ENCODE measurements at places on chromosomes 5 and 9.
A peak's percentile ranks its signal among the peaks of the same experiment; 100 is the strongest.

GRCh38 chr5:9547122-9547947, 1.5 kb upstream of the SEMA5A start:
- no peak for DNase-seq

DNA sequence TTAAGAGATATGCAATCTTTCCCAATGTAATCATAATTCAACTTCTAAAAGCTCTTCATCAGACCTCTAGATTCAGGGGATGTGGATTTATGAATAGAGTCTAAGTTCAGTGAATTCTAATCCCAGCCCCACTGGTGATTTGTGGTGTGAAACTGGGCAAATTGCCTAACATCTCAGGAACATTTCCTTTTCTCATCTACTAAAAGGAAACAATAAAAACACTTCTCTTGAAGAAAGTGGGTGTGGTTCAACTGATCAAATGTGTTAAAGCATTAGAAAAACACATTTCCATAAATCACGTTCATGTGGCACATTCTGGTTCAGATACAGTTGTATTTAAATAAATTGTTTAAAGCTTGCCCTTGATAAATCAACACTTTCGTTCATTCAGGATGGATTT, 631.7 kb upstream of the CDH6 start:
- no peak for DNase-seq

GRCh38 chr9:118567861-118568260, 801.4 kb downstream of the BRINP1 start:
- no peak for DNase-seq

DNA sequence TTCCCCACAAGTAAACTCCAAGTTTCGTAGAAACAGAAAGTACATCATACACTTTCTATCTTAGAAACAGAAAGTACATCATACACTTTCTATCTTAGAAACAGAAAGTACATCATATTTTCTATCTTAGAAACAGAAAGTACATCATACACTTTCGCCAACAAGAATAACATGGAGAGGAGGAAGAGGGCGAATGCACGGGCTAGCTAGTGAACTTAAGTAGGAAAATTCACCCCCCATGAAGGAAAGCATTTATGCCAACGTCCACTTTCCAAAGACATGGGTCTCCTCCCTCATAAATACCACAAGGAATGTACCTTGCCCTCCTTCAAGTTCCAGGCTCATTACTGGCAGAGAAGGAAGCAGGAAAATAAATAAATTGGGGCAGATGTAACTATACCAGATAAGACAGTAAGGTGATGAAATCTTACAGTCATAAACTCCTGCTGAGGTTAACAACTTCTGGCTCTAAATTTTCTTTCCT, 64.7 kb downstream of the FRMD3 start:
- DNase-seq, result peak; percentile 61

GRCh38 chr5:74465724-74466123, 174.8 kb downstream of the ENC1 start:
- no peak for DNase-seq

DNA sequence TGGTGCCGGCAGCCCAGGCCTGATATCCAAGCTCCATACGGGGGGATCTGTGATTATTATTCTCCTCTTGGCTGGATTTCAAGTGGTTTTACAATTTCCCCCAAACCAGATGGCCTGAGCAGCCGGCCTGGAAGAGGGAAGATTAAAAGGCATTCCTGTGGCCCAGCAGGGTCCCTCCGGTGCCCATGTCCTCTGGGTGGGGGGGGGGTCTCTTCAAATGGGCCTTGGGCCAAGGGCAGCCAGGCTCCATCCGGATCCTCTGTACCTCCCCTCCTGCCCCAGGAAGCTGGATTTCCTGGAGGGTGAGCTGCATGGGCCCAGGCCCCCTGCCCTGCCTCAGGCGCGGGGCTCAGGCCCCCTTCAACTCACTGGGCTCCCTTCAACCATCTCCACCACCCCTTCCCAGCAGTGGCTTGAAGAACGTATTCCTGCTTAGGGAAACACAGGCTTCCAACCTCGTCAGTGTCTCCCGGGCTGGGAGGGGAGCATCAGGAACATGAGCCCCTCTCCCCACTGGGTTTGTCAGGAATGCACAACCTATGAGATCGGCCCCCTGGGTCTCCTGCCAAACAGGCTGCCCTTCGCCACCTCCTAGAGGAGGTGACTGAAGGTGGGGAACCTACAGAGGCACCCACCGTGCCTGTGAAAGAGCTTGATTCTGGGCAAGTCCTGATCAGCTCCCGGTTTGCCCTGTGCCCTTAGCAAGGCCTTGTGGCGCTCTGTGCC, 62.9 kb upstream of the ORM1 start:
- no peak for DNase-seq

DNA sequence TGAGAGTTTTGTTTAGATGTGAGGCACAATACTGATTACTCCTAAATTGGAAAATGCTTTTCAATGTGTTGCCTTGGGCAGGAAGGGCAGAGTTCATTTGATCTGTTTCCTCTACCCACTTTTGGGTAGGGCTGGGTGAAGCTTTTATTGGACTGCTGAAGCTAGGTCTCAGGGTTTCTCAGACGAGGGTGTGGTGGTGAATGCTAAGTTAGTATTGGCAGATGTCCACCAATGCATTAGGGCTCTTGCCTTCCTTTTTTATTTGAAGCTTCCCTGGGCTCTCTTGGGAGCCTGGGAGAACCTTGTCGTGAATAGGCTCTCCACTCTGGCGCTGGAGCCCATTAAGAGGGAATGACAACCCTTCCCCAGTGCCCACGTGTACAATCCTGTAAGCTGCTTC, 23.1 kb downstream of the SPTAN1 start:
- no peak for DNase-seq

- DNase-seq, result peak; percentile 86
Observed at GRCh38 chr5:82641331-82642003, 363.3 kb upstream of the RPS23 start.

DNA sequence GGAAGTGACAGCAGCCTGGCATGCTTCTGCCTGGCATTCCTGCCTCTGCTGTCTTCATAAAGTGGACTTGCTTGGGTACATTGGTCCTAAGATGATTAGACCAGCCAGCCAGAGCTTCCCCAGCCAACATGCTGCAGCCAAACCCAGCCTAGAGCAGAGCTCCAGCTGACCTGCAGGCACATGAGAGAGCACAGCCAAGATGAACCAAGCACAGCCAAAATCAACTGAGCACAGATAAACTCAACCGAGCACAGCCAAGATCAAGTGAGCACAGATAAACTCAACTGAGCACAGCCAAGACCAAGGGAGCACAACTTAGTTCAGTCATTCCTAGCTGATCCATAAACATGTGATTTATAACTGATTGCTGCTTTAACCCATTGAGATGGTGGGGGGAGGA, 266.5 kb downstream of the MSX2 start:
- no peak for DNase-seq

Measured in inflammatory macrophage treated with lipopolysaccharide for 1 hour (primary cell).